Tibial nerve (tissue), 4 donors: ENCODE measurements at places on chromosomes 6 and 20.

DNA sequence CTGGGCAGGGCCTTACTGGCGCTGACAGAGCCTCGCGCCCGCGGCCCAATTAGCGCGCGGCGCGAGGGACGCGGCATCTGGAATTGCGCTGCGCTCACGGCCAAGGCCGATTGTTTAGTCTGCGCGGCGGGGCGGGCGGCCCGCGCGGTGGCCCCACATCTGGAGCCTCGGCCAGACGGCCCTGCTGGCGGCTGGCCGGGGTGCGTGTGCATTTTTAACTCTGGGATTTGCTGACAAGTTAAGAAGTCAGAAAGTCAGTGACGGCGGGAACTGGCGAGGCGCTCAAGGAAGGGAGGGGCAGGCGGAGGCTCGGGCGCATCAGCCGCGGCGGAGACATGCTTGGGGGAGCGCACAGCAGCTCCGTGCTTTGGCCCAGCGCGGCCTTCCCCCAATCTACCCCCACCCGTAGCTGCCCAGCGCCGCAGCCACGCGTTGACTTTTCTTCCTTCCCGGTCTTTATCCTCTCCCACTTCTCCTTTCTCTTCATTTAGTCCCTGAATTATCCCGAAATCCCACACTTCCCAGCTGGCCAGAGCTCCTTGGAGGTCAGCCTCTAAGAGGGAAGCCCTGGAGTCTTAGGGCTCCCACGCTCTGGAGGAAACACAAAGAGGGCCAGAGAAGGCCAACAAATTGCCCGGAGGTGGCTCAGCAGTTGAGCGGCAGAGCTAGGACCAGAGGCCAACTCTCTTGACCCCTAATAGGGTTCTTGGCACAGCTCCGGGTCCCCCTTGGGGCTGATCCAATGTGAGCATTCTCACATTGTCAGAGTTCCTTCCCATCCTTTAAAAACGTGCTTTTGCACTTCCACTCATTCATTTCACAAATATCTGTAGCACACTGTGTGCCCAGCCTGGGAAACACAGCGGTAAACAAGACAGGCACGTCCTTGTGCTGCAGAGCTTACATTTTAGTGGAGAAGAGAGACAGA, 40.8 kb upstream of the FOXP4 start:
- peak; percentile 56 for DNase-seq

- DNase-seq, result no peak
Measured at GRCh38 chr6:30152910-30153610, 8.0 kb downstream of the TRIM10 start.

DNA sequence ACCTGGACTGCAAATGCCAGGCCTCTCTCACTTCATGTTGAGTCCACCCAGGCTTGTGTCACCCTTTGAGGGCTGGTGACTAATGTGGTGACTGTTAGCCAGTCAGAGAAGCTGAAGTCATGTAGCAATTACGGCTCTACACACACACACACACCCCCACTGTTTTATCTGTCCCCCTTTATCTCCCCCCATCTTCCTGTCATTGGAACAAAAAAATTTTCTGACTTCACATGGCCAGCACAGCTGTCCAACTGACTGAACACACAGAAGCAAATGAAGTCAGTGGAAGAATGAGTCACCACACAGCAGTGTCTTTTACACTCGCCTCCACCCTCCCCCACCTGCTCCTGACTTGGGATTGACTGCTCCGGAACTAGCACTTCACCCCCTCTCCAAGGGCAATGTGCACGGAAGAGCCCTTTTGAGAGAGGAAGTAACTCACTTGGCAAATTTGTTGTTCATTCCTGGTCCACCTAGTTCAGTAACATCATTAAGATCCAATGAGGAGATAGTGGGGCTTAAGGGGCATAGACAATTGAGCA, 198.0 kb downstream of the RNF144B start:
- no peak for DNase-seq

DNA sequence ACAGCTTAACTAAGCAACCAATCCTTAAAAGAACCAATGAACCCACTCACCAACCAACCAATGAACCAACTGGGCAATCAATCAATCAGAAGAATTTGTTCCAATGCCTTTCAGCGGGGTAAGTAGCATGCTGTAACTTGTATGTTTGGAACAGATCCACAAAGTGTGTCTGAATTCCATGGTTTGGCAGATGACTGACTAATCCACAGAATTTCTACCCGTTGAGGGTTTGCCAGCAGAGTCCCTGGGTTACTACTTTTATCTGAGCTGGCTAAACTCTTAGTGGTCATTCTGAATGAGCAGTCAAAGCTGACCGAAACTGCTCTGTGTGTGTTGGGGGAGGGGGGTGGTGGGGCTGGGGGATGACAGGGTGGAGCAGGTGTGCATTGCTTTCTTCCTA, 125.0 kb upstream of the JAG1 start:
- DNase-seq, result no peak

DNA sequence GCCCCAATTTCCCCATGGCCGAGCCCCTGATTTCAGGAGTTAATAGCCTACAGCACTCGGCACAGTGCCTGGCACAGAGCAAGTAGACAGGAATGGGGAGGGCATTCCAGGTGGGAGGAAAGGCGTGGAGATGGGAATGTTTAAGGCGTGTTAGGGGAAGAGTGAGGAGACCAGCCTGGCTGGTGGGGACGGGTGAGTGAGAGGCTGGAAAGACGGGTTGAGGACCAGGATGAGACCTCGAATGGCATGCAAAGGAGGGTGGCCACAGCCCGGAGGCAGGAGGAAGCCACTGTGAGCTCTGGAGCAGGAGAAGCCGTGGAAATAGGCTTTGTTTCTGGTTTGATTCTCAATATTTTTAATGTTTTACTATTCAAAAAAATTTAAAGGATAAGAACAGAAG, 49.5 kb downstream of the CEBPB start:
- no peak for DNase-seq

GRCh38 chr6:155054491-155055250, 59.6 kb downstream of the TIAM2 start:
- no peak for DNase-seq

GRCh38 chr6:151661928-151662327, 145.6 kb upstream of the ESR1 start:
- no peak for DNase-seq

GRCh38 chr20:19211252-19211651, 1.2 kb upstream of the SLC24A3 start:
- DNase-seq, result no peak

GRCh38 chr20:57108742-57109570, 157.5 kb downstream of the BMP7 start:
- no peak for DNase-seq

DNA sequence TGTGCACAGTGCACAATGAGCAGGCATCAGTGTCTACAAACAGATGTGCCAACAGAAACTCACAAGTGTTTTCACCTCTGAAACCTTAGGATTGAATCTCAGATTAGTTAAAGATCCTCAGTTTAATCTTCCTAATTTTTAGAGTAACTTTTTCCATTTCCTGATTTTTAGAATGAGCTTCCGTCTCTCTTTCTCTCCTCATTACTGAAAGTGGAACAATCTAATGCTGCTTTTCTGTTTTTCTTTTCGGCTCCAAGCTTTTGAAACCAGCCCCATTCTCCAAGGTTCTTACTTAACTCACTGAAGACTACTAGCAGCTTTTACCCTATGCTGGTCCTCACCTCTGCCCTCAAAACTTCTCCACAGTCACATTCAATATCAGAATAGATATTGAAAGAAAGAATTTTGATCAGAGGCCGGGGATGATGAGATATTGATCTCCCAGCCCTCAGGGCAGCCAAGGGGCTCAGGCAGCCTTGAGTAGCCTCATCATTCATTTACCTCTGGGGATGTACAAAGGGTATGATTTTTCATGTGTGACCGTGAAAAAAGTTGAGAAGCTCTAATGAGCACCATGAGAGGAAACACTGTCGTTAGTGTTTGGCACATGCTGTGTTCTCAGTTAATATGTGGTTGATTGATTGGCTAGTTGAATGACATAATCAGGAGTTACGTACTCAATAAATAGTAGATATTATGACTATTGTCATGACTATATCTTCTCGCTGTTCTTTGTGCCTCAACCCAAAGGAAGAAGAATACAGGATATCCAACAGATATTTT, 11.9 kb upstream of the STK38 start:
- no peak for DNase-seq

DNA sequence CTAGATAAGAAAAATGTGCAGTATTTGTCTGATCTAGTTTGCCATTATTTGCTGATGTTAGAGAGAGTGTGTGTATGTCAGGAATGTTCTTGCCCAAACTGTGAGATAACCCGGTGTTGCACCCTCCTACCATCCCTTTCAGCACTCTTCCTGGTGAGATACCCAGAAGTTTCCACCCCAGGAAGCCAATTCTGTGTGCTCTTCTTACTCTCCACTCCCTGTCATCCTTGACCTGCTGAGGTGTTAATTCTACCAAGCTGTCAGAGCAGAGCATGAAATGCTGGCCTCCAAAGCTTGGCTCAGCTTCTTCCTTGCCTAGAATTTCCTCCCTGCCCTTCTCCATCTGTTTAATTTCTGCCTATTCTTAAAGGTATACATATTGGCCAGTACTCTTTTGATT, 237.3 kb upstream of the CNR1 start:
- no peak for DNase-seq

- DNase-seq, result no peak
Measured at GRCh38 chr6:56279331-56280080, 32.1 kb upstream of the COL21A1 start.

- DNase-seq, result no peak
Measured at GRCh38 chr6:89298680-89299465, 16.2 kb downstream of the GABRR2 start.

GRCh38 chr6:110822249-110822648, 7.0 kb upstream of the CDK19 start:
- DNase-seq, result no peak

DNA sequence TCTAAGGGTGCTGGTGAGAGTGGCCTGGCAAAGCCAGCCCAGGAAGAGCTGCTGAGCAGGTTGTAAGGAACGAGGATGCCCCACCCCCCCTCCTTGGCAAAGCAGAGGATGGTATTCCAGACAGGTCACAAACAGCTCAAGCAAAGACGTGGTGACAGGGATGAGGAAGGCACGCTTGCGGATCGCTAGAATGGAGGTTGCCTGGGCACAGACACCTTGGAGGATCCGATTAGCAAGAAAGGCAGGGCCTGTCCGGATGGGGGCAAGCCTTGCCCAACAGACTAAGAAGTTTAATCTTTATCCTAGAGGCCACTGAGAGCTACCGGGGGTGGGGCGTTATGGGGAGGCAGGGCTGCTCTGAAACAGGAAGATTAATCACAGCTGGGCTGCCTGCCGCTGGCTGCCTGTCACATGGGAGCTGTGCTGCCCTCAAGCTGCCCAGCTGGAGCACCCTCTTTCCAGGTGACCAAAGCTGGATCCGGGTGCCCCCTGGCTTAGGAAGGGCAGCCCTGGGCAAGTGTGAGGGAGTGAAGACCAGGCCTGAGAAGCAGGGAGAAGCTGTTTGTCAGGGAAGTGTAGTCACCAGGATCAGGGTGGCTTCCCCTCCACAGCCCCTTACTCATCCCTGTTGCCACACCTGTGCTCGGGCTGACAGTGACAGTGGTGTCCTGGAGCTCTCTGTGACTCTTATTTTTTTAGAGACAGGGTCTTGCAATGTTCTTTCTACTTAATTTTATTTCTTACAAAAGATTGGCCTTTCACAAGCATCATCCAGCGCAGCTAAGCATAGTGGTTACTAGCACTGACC, 9.1 kb upstream of the MAPK13 start:
- no peak for DNase-seq

GRCh38 chr6:21306546-21306945, 287.0 kb upstream of the SOX4 start:
- no peak for DNase-seq

DNA sequence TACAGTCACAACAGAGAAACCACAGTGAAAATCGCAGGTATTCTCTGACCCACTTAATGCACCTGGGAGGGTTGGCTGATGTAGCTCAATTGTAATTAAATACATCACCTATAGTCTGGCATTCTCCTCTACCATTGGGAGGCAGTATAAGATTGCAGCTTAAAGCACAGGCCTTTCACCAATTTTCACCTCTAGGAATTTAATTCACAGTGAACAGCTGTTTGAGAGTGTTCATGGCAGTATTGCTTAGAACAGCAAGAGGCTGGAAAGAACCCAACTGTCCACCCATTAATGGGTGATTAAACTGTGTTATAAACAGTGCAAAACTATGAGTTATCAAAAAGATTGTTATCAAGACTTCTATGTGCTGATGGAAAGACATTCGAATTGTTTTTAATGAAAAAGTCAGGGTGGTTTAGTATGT, 2.0 kb downstream of the EDEM2 start:
- DNase-seq, result no peak

DNA sequence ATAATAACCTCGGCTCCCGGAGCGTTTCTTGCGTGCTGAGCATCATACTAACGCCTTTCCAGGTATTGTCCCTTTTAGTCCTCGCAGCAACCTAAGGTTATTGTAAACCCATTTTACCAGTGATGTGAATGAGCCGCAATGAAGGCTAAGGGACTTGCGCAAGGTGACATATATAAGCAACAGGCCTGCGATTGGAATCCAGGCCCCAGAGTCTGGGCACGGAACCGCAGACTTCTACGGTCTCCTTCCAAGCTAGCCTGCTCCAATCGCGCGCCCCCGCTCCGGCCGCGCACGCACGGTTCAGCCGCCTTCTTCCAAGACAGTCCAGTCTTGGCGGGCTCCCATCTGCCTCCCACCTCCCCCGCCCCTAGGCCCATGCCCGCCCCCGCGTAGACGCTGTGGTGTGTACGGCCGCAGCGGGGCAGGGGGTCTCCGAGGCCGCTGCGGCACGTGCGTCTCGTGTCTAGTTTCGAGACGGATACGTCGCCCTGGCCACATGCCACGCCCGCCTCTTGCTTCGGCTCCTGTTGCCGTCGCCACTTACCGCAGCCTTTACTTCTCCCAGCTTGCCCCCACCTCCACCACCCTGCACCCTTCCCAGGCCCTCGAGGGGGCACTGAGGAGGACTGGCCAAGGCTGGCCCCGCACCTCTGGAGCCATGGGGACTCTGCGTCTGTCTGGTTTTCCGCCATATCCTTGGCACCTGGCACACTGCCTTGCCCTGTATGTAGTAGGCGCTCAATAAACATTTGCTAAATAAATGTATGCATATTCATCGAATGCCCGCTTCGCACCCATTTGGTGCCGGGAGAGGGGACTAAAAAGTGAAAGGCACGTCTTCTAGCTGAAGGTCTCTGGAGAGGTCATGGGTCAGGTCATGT, 855 bp upstream of the GFOD1 start:
- DNase-seq, result no peak

GRCh38 chr20:20102163-20102562, 49.8 kb downstream of the CFAP61 start:
- DNase-seq, result no peak

GRCh38 chr6:170185175-170185978, 105.5 kb downstream of the DLL1 start:
- DNase-seq, result peak; percentile 2

GRCh38 chr6:12058172-12058961, 46.3 kb downstream of the HIVEP1 start:
- no peak for DNase-seq
